Left kidney (tissue), 8 donors: ENCODE measurements at places on chromosomes 2 and 18. TPM values are rescaled to one million over a fixed set of nuclear protein-coding genes. Genes with fewer than 3 reads are reported as not detected.

The C2orf78 gene
- polyA plus RNA-seq: not detected

The AMER3 gene
- 0.03 TPM for polyA plus RNA-seq

The PCARE gene
- 0.43 TPM for polyA plus RNA-seq

The THSD7B gene
- 5.4 TPM for polyA plus RNA-seq

The RND3 gene
- polyA plus RNA-seq: 49.9 TPM

The MC5R gene
- 0.22 TPM for polyA plus RNA-seq

The TRIM43 gene
- polyA plus RNA-seq: 0.62 TPM

The NOL4 gene
- 2.8 TPM for polyA plus RNA-seq

The KCNG2 gene
- 0.13 TPM for polyA plus RNA-seq

The DLX1 gene
- 0.43 TPM for polyA plus RNA-seq

The CGREF1 gene
- polyA plus RNA-seq: 5.4 TPM

The OTOS gene
- polyA plus RNA-seq: not detected

The CDK15 gene
- polyA plus RNA-seq: 1.4 TPM

The LDAH gene
- 36.8 TPM for polyA plus RNA-seq

The SIX3 gene
- not detected for polyA plus RNA-seq

The NPHP1 gene
- 22.9 TPM for polyA plus RNA-seq

The AQP12B gene
- 0.35 TPM for polyA plus RNA-seq

The LGALSL gene
- polyA plus RNA-seq: 41.8 TPM

The GRHL1 gene
- 7.2 TPM for polyA plus RNA-seq
